Natural killer cell (primary cell): ENCODE measurements at places on chromosomes 2 and 18. TPM values are rescaled to one million over a fixed set of nuclear protein-coding genes. Genes with fewer than 3 reads are reported as not detected.

DNA sequence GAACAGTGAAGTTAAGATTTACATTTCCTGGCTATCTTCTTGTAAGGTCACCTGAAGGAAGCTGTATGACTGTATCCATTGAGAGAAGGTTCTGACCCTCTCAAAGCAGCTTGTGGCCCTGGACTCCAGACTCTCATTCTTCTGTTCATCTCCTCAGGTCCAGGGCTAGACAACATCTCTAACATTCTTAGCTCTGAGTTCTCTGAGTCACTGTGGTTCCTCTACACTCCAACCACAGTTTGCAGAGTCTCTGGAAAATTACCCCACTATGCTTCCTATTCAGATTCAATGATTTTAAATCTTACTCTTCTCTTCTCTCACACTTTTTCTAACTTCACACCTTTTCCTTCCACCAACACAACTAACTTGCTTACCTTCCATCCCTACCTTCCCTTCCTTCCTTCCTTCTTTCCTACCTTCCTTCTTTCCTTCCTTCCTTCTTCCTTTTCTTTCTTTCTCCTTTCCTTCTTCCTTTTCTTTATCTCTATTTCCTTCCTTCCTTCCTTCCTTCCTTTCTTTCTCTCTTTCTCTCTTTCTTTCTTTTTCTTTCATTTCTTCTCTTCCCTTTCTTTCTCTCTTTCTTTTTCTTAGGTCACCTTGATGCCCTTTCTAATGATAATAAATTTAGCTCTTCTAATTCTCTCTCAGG lies 824.3 kb upstream of the ZEB2 start:
- H3K36me3 ChIP-seq, result no peaks in the 10 kb centered on the region
- no peaks in the 10 kb centered on the region for H3K27me3 ChIP-seq
- H3K27ac ChIP-seq, result no peak overlapping the region

DNA sequence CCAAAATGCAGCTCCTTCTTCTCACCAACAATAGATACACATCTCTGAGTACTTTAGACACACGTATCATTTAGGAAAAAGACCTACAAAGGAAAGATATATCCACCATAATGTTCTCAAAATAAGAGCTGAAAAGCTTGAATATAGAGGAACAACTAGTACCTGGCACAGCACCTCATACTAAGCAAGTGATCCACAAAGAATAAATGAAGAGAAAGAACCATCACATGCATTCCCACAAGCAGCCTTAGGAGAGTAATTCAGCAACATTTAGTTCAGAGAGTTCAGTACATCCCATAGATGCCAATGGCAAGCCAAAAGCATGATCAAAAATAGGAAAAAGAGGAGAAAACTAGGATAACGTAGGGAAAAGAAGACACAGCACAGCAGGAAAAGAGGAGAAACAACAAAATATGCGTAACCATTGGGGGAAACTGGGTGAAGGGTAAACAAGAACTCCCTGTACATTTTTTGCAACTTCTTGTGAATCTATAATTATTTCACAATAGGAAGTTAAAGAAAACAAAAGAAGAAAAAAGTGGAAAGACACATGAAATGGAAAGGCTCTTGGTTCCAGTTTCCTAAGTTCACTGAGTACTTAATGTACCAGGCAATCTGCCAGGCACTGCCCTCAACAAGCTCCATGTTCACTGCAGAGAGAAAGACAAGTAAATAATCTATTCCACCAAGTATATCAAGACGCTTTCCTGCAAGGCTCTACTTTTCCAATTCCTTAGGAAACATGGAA lies 22.3 kb downstream of the CLASP1 start:
- no peaks in the 10 kb centered on the region for H3K36me3 ChIP-seq
- DNase-seq, result no peak
- H3K27me3 ChIP-seq, result no peaks in the 10 kb centered on the region
- no peak overlapping the region for H3K4me3 ChIP-seq
- H3K27ac ChIP-seq, result no peak overlapping the region

ABCB11 gene
- total RNA-seq, result 0.07 TPM

RAB17 gene
- total RNA-seq, result not detected

DNA sequence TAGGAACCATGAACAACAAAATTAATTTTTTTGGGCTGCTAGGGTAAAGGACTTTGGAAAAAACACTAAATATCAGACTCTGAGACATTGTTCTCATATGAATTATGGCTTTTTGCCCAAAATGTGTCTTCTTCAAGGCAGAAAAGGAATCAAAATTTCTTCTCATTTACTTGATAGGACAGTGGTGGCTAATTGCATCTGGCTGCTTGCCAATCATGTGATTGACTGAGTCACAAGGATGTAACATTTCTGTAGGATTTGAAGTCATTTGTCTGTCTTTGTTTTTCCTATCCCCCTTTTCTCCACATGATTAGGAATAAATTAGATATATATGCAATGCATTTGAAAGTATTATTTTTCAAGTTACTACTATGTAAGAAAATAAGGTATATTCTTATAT lies 130.2 kb downstream of the SLC4A10 start:
- H3K36me3 ChIP-seq, result no peaks in the 10 kb centered on the region
- no peak overlapping the region for H3K27ac ChIP-seq
- H3K4me3 ChIP-seq, result no peak overlapping the region

- no peak for DNase-seq
- H3K27me3 ChIP-seq, result no peaks in the 10 kb centered on the region
- H3K27ac ChIP-seq, result no peak overlapping the region
- no peaks in the 10 kb centered on the region for H3K4me1 ChIP-seq
- H3K4me3 ChIP-seq, result no peak overlapping the region
Observed at GRCh38 chr2:63643486-63643885, 54.7 kb downstream of the MDH1 start.

DNA sequence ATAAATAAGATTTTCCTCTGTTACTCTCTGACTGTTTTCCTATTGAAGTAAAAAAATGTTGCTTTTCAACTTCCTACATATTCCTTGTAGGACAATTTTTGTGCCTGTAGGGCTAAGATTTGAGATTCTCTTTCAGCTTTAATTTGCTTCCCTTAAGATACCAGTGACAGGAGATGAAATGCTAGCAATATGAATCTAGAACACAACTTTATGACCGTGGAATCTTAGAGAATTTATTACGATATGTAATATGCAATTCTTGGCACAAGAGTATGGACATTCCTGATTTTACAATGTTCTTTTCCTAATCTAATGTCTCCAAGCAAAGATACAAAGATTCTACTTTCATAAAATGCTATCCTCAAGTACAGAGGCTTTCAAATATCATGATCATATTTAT lies 180.9 kb downstream of the KCNE4 start:
- H3K27ac ChIP-seq, result no peak overlapping the region
- H3K27me3 ChIP-seq, result no peaks in the 10 kb centered on the region
- DNase-seq, result no peak
- H3K36me3 ChIP-seq, result no peaks in the 10 kb centered on the region

CDH7 gene
- not detected for total RNA-seq

GRCh38 chr2:231667496-231667895 lies 40.8 kb upstream of the PTMA start:
- H3K4me1 ChIP-seq, result peaks cover 69% of the 10 kb centered on the region
- H3K27ac ChIP-seq, result peak overlapping the region; percentile 82
- no peak for DNase-seq
- H3K4me3 ChIP-seq, result no peak overlapping the region
- H3K27me3 ChIP-seq, result no peaks in the 10 kb centered on the region

GRCh38 chr2:172735582-172736423 lies at the start of gene RAPGEF4:
Gene RAPGEF4 (plus strand): TSS chr2:172735845. CDS start chr2:172735984, 139 bp downstream.
- no peaks in the 10 kb centered on the region for H3K36me3 ChIP-seq
- DNase-seq, result no peak
- H3K4me1 ChIP-seq, result no peaks in the 10 kb centered on the region
- no peak within 1 kb of the TSS for H3K4me3 ChIP-seq
- peaks cover 17% of the 10 kb centered on the region for H3K27me3 ChIP-seq
- no peak within 1 kb of the TSS for H3K27ac ChIP-seq

GRCh38 chr2:143572421-143572820 lies 443.2 kb downstream of the ARHGAP15 start:
- no peaks in the 10 kb centered on the region for H3K4me1 ChIP-seq
- no peaks in the 10 kb centered on the region for H3K27me3 ChIP-seq
- no peak for DNase-seq
- no peak overlapping the region for H3K27ac ChIP-seq
- H3K36me3 ChIP-seq, result peaks cover 2% of the 10 kb centered on the region

- DNase-seq, result no peak
- H3K27ac ChIP-seq, result no peak overlapping the region
- no peaks in the 10 kb centered on the region for H3K4me1 ChIP-seq
- no peaks in the 10 kb centered on the region for H3K27me3 ChIP-seq
- H3K4me3 ChIP-seq, result no peak overlapping the region
Observed at GRCh38 chr2:137769406-137769805, 194.9 kb upstream of the HNMT start.
